ENCODE measurements at places on chromosomes 3 and 15.

GRCh38 chr3:54357301-54357700 lies 234.9 kb downstream of the CACNA2D3 start:
- DNase-seq, result no peak

GRCh38 chr3:126078866-126079265 lies 5.1 kb downstream of the SLC41A3 start:
- DNase-seq, result no peak

DNA sequence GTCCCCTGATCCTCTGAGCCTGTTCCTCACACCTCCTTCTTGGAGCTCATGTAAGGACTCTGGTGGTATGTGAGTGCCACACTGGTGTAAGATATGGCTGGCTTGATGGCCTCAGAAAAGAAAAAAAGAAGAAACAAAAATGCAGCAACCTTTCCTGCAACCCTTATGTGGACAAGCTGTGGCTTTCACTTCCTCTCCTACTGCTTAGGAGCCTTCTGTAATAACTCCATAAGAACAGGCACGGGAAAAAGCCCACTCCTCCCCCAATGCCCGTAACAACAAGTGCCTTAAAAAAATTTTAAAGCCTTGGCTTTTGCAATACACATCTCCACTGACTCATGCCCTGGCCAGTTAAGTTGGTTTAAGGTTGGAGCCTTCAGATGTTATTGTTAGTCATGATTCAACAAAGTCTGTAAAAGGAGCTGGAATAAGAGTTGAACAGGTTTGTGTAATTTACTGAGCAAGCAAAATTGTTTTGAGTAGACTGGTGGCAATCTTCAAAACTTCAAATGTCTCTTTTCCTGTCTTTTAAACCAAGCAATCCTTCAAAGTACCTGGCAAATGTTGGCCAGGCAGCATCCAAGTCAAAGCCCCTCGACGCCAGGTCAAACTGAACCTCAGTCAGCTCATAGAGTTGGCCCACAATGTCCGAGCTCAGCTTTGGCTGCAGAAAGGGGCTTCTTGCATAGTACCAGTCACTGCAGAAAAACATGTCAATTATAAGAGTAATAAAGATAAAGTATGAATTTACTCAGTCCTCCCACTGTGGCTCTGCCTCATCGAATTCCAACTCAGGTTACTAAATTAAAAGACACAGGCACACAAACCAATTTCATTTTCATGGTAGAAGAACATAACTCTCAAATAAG lies 22.9 kb downstream of the FYCO1 start:
- DNase-seq, result no peak

DNA sequence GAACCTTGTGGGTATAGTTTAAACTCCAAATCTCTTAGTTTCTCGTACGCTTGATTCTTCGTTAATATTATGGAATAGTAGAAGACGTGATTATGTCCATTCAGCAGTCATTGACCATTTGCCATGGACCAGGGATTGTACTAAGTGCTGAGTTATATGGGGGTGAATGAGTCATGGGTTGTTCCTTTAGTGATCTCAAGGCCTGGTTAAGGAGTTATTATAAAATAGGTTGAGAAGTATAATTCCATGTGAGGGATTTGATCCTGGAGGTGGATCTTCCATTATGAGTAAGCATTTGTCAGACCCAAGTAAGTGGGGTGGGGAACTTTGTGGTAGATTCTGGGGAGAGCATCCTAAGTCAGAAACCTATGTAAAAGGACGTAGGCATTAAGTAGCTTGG lies 15.4 kb downstream of the NR2C2 start:
- no peak for DNase-seq

DNA sequence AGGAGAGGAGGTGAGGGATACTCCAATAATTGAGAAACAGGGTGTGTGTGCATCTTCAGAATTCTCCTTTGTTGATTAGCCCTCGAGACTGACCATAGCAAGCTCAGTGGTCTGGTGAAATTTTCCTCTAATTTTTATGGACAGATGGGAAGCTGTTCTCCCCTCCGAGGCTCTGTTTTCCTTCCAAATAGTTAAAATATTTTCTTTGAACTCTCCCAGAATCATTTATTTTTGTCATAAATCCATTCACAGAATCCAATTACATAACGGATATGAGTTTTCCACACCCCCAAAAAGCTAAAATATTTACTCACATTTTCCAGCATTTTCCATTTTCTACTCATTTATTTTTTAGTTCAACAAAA lies 36.5 kb downstream of the QTRT2 start:
- DNase-seq, result no peak

DNA sequence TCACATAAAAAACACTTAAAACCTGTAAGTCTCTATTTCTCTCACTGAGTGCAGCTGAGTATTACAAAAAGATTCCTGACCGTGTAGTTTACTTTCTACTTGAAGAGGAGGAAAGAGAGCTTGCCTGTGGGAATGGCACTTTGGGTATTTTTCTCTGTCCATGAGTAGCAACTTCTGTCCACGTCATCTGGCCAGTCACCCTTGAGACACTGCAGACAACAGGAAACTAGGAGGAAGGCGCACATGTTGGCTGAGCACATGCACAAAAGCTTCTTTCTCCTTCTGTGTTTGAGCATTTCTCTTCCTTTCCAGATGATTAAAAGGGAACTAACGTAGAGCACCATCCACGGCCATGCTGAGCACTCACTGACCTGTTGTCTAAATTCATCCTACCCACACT lies 19.7 kb downstream of the STARD5 start:
- DNase-seq, result peak; percentile 17

DNA sequence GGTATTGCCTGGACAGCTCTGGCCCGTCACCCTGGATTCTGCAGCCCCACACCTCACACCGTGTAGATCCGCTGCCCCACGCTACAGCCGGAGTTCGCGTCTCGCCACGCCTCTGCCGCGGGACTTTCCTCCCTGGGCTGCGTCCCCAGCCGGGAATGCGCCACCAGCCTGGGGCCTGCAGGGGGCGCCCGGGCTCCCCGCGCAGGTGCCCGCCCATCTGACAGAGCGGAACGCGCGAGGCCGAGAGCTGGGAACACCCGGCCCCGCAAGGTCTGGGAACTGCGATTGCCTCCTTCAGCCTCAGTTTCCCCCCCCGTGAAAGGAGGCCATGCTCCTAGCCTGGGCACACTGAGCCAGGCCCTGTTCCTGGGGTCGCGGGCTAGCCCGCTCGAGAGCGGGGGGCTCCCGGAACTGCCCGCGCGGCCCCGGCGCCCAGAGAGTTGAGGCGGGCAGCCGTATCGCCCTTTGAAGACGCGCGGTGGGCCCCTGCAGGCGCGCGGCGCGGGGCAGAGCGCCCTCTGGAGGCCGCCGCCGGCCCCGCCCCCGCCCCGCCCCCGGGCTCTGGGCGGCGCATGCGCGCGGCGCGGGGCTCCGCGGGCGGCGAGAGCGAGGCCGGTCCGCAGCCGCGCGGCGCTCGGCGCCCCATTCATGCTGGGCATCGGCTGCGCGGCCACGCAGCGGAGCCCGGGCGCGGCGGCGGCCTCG lies at the start of gene PLXNA1:
Gene PLXNA1, plus strand, starts transcription at position 645 of the 705 bp plus-strand sequence. CDS start 5,479 bp downstream, outside the sequence.
- DNase-seq, result peak; percentile 68

GRCh38 chr3:49025793-49026520 lies 3.2 kb downstream of the IMPDH2 start:
- DNase-seq, result no peak
